ENCODE measurements at places on chromosomes 1 and 21.

- DNase-seq = peak; percentile 80
These were observed 44.5 kb upstream of the PRRX1 start for GRCh38 chr1:170619241-170620028.

- no peak for DNase-seq
These were observed 10.5 kb downstream of the TENT5C start for GRCh38 chr1:117616356-117616755.

DNA sequence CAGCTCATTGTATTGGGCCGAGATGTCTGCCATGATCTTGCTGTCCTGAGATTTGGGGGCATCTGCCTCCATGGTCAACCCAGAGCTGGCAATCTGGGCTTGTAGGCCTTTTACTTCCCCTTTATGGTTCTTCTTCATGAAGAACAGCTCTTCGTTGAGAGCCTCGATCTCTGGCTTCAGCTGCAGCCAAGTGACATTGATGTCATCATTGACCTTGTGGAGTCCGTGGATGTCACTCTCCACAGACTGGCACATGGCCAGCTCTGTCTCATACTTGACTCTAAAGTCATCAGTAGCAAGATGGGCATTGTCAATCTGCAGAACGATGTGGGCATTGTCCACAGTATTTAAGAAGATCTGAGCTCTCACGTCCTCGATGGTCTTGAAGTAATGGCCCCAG, 29.2 kb downstream of the RAP1A start:
- DNase-seq = no peak

- no peak for DNase-seq
These were observed 164.7 kb upstream of the KCNJ15 start for GRCh38 chr21:38092051-38092450.

GRCh38 chr1:155729031-155729898, 40.4 kb downstream of the DAP3 start:
- peak; percentile 87 for DNase-seq

DNA sequence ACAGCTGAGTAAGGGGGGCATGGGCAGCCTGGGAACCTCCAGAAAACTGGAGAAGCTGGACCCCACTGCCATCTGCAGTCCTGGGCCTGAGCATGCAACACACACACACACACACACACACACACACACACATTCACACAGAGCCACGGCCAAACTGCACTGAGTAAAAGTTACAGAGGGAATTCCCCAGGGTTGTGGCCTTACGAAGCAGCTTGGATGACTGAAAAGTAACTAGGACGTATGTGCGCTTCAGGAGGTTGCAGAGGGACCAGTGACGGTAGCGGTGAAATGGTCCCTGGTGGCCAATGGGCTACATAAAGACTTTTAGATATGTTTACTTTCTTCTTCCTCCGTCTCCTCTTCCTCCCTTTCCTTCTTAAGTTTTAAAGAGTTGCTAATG, 232.5 kb upstream of the TMEM51 start:
- DNase-seq = peak; percentile 80

DNA sequence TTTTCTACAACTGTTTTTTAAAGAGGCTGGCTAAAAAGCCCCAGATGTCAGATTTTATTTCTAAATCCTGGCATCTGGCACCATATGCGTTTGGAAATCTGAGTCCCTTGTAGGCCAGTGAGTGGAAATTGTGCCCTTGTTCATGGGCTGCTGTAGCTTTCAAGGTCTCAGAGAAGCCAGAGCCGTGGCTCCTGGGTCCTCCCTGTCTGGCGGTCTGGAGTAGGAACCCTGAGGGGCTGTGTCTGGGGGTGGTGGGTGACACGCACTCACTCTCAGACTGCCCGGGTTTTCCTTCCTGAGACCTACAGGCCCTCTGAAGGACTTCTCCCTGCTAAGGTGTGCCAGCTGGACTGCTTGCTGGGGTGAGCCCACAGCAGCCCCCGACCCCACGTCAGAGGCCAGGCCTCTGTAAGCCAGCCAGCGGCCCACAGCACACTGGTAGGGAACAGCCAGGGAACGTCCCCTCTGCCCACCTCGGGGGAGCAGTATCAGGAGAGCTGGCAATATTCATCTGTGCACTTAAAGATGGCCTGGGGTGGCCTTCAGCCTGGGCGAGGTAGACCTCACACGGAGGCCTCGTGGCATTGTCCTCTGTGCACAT, 151.5 kb downstream of the PEX14 start:
- DNase-seq = no peak

GRCh38 chr1:203996126-203996525, 76.8 kb upstream of the SOX13 start:
- DNase-seq = peak; percentile 37

DNA sequence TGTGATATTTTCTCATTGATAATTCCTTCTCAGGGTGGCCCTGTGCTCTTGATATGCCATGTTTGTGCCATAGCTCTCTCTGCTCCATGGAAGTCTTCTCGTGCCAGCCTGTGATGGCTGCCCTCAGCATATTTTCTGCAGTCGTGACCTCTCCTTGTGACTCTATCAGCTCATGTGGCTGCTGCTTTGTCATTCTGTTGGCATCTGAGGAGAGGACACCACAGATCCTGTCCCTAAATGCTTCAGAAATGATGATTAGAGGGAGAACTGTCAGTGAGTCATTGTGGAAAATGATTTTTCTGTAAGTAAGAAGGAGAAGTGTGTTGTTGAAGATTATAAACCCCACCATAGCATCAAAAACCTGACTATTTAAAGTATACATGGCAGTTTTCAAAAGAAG, 286.0 kb downstream of the ADGRL2 start:
- DNase-seq = peak; percentile 4

DNA sequence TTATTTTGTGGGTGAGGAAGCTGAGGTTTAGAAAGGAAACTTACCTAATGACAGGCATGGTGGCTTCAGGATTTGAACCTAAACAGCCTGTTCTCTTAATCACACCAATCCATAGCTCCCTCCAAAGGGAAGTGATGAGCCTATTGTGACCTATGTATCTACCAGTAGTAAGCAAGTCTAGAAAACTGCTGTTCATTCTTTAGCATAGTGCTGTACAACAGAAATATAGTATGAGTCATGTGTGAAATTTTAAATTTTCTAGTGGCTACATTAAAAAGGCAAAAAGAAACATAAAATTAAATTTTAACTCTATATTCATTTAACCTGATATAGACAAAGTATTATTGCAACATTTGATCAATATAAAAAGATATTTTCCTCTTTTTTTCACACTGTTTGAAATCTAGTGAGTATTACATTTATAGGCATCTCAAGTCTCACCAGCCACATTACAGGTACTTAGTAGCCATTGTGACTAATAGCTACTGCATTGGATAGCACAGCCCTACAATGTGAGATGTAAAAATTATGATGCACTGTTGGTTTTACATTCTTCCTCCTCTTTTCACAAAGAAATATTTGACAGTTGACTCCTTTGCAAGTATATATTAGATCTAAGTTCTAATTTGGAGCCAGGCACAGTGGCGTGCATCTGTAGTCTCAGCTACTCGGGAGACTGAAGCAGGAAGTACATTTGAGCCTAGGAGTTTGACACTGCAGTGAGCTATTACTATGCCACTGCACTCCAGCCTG, 16.6 kb downstream of the IPO9 start:
- DNase-seq = no peak

DNA sequence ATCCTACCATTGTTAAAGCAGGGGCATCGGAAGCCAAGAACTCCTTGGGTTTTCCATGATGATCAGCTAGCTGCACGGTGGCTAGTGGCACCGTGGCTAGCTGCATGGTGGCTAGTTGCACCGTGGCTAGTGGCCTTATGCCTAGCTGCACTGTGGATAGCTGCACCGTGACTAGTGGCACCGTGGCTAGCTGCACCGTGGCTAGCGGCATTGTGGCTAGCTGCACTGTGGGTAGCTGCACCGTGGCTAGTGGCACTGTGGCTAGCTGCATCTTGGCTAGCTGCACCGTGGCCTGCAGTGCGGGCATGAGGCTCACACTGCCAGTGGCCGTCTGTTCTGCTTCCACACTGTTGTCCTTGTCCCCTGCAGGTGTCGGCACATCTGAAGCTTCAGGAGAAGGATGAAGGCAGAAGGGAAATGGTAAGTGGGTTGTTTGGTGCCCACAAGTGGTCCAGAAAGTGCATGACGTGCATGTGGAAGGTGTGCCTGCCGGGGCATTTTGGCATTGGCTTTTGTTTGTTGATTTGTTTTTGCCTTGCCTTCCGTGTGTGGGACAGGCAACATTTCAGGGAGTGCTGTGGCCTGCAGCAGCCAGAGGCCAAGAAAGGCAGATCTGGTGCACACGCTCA, 38.6 kb downstream of the TFF3 start:
- DNase-seq = peak; percentile 7

DNA sequence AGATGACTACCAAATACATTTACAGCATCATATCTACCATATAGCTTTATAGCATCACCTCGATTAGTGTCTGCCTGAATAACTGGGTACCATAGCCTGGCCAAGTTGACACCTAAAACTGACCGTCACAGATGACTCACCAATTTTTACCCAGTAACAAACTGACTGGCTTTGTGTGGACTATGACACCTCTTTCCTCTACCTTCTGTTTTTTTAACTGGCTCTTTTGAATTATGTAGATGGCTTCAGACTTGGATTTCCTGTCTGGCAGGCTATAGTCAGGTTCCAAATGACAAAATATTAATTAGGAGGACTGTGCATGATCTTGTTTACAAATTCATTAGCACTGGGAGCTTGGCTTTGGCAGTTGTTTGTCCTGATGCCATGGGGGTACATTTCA, 360.3 kb downstream of the TGFB2 start:
- peak; percentile 30 for DNase-seq

- DNase-seq = peak; percentile 65
These were observed 36.4 kb downstream of the ZNF697 start for GRCh38 chr1:119611701-119612113.

- peak; percentile 37 for DNase-seq
These were observed 39.8 kb downstream of the TBX15 start for GRCh38 chr1:118948351-118948750.

DNA sequence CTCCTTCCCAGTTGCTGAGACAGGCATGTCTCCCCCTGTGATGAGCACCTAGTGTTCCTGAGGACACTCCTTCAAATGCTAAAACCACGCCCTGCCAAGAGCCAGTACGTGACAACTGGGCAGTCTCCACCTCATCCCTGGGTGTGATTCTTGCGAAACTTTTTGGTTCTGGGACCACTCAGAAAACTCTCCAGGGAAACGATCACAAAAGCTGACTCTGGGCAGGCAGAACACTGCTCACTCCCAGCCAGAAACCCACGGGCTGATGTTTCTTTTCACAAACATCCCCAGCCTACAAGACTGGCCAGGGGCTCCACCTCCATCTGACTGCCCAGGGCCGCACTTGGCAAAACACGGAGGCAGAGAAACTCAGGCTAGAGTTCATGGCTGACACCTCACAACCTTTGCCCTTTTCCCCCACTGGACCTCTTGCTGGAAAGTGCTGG, 24.4 kb downstream of the DHRS3 start:
- peak; percentile 74 for DNase-seq

DNA sequence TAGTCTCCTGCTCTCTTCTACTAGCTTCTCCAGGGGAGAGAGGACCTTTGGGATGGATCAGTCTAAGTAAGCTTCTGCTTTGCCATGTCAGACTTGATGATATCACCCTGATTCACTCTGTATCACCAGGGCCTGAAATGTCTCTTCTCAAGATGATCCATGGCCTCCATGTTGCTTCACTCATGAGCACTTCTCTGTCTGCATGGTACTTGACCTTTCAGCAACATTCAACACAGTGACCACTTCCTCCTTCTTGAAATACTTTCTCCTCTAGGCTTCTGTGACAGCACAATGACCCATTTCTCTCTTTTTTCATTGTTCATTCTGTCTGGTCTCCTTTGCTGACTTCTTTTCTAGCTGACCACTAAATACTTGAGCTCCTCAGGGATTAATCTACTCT, 35.3 kb upstream of the NGF start:
- DNase-seq = peak; percentile 62

DNA sequence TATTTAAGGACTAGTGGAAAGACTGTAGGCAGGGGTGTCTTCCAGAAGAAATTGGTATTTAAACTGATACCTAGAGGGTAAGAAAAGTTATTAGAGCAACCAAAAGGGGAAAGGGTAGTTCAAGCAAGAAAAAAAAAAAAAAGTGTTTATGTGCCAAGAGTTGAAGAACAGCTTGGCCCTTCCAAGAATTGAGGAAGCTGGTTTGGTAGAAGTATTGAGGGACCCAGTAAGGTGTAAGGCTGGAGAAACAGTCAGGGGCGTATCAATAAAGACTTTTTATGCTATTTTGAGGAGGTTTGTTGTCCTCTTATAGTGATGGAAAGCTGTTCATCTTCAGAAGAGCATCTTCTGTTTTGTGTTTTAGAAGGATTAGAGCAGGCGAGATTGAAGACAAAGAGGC, 108.3 kb downstream of the PTPRC start:
- DNase-seq = no peak

GRCh38 chr1:47686731-47687630, 249.1 kb downstream of the FOXD2 start:
- no peak for DNase-seq

Data from choroid plexus epithelial cell (primary cell).